ENCODE measurements at places on chromosomes 4 and X.

- no peak for DNase-seq
These were observed 3.3 kb downstream of the MYL5 start for GRCh38 chr4:677431-678293.

GRCh38 chrX:150100261-150100660, 162.0 kb upstream of the EOLA2 start:
- no peak for DNase-seq

DNA sequence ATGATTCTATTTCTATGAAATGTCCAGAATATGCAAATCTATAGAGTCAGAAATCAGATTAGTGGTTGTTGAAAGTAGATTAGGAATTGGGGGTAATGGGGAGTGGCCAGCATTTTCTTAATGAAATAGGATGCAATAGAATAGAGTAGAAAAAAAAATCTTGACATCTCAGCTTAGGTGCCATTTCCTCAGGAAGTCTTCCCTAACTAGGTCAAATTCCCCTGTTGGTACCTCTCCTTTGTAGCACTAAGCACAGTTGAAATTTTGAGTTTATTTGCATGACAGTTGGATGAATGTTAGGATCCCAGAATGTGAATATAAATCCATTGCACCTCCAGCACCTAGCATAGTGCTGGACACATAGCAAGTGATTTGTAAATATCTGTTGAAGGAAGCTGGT, 30.0 kb upstream of the PDK3 start:
- DNase-seq, result no peak

- no peak for DNase-seq
These were observed 120.1 kb downstream of the MFAP3L start for GRCh38 chr4:169906104-169906503.

DNA sequence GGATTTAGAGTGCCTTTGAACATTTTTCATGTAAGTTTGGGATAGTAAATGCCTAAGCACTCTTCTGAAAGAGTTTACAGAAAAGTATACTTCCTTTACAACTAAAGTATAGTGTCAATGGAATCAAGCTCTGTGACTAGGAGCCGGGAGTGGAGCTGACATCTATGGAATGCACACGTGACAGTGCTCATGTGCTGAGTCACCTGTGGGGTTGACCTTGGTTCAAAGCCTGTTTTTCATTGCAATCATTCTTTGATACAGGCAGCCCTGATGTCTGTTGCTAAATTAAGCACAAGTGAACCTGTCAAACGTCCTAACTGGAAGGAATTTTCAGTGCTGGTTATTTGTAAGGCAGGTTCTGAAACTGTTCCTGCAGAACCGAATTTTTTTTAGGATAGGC, 82.5 kb downstream of the GPAT3 start:
- DNase-seq, result no peak

GRCh38 chrX:78658845-78659744, at the start of gene RTL3:
Gene RTL3, minus strand, starts transcription at chrX:78659328. Its CDS starts 908 bp downstream, at chrX:78658420.
- no peak for DNase-seq

GRCh38 chrX:23727206-23727605, 15.9 kb downstream of the ACOT9 start:
- DNase-seq, result no peak

DNA sequence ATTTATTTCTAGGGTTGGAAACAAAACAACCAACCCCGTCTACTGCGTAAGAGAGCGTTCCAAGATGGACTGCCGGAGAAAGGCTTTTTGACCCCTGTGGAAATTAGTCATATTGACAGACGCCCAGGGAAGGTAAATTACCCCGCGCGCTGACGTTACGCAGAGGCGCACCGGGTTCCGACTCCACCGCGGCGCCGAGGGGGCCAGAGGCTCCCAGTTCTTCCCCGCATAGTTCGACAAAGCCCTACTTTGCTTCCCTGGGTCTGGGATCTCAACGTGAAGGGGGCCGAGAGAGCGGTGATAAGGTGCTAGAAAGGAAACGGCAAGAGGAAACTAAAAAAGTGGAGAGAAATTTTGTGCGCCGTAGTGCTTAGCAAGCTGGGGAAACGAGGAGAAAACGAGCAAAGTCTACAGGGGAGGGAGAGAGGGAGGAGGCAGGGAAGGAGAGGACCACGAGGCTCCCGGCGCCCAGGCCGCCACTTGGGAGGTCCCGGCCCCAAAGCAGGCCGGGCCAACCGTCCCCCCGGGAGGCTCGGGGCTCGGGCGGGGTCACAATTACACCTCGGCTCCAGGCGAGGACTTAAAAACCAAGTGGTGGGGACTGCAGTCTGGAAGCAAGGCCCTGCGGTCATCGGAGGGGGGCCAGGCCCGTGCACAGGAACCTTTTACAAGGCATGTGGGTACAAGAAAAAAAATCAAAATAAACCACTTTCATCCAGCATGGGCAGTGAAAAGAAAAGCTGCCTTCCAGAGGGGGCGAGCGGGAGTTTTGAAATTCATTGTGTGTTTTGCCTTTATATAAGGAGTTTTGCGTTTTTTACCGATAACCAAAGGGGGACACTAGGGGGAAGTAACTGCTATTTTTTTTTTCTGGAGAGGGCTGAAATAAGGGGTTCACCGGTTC, 13.2 kb downstream of the HAND2 start:
- no peak for DNase-seq

GRCh38 chr4:76206222-76206942, 7.2 kb downstream of the SCARB2 start:
- DNase-seq, result no peak

DNA sequence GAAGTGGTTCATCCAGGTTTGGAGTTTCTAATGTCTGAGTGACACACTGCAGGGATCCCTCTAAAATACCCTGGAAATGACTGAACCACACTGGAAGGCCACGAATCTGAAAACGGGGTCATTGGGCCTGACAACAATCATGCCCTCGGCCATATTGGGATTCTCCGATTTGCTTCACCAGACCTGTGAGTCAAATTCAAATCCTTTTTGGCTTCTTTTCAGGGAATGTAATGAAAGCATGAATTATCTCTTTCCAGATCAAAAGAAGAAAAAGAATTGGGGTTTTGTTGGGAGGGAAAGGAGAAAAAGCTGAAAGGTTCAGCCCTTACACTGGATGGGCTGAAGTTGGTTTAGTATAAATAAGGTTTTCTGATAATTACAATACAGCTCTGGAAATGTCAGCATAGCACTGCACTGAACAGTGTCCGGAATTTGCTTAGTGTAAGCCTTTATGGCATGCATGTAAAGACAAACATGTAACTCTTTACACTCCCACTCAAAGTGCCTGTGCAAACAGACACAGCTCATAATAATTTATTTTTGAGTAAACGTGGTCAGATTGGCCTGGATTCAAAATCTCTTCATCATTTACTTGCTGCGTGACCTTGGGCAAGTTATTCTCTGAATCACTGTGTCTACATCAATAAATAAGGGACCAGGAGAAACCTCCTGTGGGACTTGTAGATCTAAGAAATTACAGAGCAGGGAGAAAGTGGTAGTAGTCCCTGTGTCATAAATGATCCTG, 21.4 kb downstream of the CT47C1 start:
- DNase-seq, result no peak

DNA sequence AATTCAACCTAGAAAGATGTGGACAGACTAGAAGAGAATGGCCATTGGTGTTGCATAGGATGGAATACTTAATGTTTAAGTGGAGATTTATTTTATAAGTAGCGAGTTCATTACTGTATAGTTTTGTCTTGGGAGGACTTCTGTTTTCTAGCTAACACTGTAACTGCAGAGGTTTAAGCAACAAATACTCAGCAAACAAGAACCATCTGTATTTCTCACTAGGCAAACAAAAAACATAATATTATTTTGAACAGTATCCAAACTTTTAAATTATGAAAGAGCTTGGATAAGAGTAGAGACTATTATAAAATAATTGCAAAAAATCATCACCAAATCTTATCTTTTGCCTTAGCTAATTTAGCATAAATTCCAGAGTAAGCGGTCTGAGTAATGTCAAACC, 121.1 kb downstream of the GLRA3 start:
- DNase-seq, result no peak

DNA sequence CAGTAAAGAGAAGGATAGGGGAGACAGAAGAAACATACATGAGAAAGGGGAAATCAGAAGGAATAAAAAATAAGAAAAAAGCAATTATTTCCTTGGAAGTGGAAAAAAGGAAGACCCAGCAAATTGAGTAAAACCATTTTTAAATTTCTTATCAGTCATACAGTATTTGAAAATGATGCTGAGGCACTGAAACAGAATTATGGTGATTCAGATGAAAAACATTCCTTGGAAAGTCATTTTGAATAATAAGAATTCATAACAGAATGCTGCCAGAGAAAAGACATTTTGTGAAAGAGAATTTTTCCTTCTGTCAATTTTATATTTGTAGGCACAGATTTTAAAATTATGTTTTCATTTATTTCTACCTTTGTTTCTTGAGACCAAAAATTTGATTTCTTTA, 895.5 kb upstream of the EPHA5 start:
- DNase-seq, result no peak

DNA sequence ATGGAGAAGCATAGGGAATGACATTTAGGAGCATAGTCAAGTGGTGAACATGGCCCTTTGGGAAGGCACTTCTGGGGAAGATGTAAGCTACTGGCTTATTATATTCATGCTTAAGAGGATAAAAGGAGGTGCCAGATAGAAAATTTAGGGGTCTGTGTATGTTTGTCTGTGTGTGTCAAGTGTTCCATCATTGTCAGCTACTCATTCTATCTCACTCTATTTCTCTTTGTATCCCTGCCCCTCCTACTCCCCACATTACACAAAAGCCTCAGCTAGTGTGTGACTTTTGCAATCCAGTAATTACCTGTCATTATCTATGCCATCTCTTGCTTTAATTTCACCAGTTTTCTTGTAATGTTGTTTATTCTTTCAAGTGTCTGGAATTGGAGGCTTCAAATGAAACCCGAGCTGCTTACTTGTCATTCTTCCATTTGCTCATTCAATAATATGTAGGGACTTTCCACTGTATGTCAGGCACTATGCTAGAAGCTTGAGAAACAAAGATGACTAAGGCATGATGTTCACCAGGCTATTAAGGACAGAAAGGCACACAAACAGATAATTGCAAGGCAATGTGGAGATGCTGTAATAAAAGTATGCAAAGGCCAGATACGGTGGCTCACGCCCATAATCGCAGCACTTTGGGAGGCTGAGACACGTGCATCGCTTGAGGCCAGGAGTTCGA, 229.8 kb upstream of the TEX13C start:
- DNase-seq, result no peak

GRCh38 chrX:40887476-40887875, 152.1 kb upstream of the MED14 start:
- DNase-seq, result no peak

DNA sequence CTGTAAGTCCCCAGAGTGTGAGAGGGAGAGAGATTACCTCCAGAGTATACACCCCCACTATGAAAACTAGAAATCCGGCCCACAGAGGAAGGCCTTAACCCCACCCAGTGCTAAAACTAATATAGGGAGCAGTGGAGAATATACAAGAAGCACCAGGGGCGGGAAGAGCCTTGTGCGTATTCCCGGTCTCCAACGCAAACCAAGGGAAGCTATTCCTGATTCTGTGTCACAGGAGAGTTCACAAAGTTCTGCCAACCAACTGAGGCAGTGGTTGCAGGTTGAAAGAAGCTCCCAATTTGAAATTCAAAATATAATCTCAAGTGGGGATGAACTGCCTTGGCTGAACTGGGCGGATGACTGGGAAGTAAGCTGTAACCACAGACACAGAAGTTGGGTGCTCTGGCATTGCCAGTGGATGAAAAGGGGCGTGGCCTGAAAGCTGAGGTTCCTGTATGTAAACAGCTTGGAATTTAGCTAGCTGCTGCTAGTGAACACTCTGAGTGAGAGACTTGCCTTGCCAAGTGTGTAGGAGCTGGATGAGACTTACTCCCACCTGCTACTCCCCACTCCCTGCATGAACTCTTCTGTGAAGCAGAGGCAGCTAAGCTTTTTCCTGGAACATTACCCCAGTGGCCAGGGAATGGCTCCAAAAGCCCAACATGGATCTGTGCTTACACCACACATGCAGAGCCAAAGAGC, 32.7 kb downstream of the ELF2 start:
- DNase-seq, result no peak

GRCh38 chrX:139086246-139086645, 374.7 kb upstream of the FGF13 start:
- DNase-seq, result no peak

GRCh38 chr4:176642472-176642871, 150.2 kb downstream of the VEGFC start:
- no peak for DNase-seq

DNA sequence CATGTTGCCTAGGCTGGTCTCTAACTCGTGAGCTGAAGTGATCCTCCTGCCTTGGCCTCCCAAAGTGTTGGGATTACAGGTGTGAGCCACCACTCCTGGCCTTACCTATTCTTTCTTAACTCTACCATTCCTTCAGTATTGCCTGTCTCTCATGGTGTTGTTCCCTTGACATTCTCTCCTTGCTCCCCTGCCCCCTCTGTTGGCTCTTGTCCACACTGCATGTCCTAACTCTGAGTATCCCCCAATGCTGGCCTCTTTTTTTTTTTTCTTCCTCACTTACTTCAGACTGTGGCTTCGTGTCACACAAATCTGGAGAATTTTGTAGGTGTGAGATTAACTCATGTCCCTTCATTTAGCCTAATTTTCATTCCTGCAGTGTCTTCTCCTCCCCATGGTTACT, 22.9 kb upstream of the FRMPD4 start:
- no peak for DNase-seq

DNA sequence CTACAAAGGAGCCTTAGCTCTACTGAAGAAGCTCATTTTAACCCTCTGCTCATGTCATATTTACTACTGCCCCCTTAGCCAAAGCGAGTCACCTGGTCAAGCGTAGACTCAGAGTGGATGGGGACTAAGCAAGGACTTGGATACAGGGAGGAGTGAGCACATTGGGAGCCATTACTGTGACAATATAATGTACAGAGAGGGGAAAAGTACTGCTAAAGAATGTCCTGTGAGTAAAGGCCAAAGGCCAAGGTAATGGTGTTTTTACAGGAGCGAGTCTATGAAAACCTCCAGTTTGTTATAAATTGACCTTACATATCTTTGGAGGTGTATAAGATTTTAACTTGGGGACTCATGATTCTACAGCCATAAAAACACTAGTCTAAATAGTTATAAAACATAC, 10.6 kb upstream of the GK start:
- DNase-seq, result no peak

GRCh38 chrX:39318506-39319343, 517.5 kb downstream of the MID1IP1 start:
- no peak for DNase-seq

DNA sequence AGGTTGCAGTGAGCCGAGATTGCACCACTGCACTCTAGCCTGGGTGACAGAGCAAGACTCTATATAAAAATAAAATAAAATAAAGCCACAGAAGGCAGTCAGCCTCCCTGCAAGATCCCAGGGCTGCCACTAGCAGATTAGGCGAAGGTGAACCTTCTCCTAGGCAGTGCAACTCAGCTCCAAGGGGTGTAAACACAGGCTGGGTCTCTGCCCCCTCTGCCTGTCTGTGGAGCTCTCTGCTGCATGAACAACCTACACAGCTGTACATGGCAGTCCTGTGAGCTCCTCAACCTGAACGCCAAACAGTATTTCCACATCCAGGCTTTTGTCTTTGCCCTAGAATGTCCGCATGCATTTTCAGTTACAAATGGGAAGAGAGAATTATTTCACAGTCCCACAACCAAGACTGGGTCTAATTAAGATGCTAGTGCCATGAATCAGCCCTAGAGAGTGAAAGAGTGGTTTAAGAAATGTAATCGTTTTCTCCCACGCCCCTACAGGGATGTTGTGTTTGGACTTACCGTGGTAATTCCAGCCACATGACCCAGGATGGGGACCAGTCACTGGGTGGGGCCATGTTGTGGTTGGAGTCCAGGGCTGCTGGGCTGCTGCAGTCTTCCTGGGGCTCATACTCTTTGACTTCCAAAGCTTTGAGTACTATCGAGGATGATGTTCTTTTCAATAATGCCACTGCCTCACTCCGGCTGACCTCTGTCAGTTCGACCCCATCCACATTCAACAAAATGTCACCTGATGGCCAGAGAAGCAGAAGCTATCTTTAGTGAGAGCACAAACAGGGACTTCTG, 99.0 kb downstream of the FIP1L1 start:
- DNase-seq, result no peak
